NCI-H345 (cell line): ENCODE measurements at places on chromosomes 3 and 15.

DNA sequence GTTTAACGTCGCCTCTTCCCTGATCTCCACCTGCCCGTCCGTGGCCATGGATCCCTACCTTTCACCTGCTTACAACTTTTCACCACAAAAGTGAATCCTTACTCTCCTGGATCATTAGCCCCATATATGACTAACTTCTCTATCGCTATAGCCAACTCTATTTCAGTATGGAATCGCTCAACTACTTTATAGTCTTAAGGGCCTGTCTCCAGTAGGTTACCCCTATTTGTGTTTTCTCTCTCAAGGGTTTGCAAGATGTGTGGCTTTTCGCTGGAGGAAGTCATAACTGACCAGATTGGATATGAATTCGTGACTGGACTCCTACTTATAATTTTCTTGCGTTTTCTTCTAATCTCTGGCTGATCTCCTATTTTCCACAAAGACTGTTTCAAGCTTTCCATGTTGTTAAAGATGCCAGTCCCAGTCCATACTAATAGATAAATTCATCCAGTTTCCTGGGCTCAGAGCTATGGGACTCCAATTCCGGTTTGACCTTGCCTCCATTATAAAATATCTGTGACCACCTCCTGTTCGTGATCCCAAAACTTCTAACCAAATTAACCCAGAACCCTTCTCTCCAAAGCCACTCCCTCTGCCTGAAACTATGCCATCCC, 1.3 kb upstream of the STAG1 start:
- no peak for DNase-seq

DNA sequence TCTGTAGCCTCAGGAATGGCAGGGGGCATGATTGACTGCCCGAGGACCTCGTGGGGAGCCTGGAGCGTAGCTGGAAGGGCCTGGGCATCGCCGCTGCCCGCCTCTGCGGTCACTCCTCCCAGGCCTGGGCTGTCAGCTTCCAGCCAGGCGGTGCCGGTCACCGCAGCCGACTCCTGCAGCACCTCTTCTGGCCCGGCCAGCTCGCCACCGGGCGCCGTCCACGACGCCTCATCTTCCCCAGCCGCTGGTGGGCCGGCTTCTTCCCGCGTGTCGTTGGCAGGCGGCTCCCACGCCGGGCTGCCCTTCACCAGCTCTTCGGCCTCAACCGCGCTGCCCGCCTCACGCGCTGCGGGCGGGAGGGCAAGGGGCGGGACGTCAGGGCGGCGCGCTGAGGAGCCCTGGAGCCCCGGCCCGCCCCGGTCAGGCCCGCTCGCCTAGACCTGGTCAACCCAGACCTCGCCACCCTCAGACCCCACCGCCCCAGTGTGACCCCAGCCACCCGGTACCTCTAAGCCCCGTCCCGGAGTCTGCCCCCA, 1.0 kb downstream of the CSPG5 start:
- no peak for DNase-seq

GRCh38 chr3:175940881-175941280, 1081.7 kb downstream of the NAALADL2 start:
- DNase-seq, result no peak

DNA sequence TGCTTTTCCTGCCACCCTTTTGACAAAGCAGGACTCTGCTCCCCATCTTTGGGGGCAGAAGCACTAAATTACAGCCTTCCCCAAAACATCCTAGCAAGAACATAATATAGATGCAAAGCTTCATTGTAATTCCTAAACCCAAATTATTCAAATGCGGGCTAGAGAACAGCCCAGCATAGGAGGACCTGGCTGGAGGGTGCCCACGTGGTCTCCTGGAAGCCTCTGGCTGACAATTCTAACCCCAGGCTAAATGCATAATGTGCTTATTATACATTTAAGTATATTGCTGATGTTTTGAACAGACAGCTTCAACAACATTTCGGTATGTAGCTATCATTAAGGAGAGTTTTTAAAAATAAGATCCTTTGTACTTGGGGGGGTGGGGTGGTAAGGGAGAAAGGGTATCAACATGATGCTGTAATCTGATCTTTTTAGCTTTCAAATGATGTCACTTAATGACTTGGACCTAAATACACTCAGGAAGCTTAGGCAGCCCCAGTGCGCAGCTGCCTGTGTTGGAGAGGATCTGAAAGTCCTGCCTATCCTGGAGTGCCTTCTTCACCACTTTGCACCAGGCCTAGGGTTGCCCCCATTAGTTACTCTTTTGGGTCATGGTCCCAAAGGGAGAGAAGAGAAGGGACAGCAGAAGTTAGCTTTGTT, 57.2 kb upstream of the USP3 start:
- peak; percentile 61 for DNase-seq

DNA sequence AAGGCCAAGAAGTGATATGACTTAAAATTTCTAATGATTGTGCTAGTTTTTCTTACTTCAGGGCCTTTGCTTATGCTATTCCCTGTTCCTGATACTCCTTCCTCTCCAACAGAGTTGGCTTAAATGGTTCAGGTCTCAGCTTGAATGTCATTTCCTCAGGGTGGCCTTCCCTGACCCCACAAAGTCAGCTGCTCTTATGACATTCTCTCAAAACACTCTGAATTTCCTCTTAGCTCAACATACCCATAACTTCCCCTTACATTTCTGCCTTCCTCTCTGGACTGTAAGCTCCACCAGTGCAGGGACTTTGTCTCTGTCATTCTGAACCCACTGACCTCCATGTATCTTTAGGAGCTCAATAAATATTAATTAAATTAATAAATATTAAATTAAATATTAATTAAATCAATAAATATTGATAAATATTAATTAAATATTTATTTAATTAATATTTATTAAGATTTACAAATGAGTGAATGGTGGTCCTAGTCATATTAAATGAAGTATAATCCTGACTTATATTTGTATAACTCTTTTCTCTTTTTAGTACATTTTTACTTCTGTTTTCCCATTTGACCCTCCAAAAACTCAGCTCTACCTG, 17.9 kb upstream of the TMCC1 start:
- DNase-seq, result no peak

DNA sequence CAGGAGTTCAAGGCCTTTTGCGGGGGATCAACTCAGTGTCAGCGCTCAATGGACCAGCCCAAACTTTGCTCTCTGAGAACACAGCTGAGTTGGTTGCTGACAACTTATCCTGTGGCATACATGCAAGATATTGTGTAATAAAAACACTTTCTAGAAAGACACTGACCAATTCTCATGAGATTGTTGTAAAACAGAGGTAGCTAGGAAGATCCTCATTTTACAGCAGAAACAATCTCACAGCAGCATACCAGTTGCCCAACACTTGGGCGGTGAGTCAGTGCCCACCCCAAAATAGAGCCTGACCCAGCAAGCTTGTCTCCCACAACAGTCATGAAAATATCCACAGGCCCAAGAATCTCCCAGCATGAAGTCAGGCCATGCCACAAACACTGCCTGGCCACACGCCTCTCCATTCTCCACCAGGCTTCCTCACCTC, 18.2 kb downstream of the KLHL6 start:
- DNase-seq, result no peak

- no peak for DNase-seq
These were observed 6.4 kb upstream of the FAM219B start for GRCh38 chr15:74913041-74913440.

DNA sequence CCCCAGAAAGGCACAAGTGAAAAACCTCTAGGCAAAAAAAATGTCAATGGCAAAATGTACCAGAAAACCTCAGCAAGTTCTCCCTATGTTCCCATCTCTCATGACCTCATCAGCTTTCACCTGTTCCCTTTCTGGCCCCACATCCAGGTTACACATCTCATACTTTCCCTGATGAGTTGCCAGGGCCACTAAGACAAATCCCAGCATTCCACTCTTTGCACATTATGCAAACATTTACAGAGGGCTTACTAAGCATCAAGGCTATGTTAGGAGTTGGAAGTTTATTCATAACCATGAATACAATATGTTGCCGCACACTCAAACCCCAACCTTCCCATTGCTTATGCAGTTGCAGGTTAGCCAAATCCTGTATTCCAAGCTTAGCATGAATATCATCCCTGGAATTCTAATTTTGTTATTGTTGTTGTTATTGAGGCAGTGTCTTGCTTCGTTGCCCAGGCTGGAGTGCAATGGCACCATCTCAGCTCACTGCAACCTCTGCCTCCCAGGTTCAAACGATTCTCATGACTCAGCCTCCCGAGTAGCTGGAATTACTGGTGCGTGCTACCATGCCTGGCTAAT, 129.3 kb upstream of the UBE2E2 start:
- DNase-seq, result no peak

- DNase-seq, result no peak
These were observed 178.8 kb downstream of the CNTN3 start for GRCh38 chr3:74435631-74436030.

DNA sequence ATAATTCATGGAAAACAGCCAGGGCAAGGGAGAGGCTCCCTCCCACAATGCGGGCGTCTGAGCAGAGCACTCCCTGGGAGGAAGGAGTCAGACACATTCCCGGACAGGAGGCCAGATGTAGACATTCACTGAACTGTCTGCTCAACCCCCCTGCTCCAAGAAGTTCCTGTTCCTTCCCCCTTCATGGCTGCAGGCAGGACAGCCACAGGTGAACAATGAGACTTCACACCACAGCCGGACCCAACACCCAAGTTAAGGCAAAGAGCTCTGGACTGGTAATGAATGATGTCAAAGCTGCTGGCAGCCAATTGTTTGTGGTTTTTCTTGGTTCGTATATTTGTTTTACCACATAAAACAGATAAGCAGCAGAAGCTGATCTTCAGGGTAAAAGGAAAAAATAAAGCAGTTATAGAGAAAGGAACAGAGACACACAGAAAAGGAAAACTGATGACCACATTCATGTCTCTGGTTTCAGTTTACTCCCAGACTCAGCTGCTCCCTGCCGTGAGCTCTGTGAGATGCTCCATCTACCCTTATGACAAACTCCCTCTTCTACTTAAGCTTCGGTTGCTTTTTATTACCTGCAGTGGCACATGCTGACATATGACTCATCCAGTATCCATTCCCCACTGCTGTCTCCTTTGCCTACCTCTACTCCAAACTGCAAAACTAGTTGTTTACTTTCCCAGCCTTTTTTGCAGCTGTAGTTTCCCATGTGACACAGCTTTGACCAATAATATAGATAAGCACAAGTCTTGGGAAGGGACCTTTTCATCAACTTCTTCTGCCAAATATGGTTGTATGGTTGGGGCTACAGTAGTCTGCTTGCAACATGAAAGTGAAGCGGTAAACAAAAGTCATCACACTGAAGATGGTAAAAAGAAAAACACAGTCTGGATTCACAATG, 33.1 kb downstream of the DZIP1L start:
- peak; percentile 50 for DNase-seq

GRCh38 chr3:190514413-190515153, 698 bp downstream of the IL1RAP start:
- no peak for DNase-seq

GRCh38 chr3:189304465-189305351, 132.9 kb downstream of the TPRG1 start:
- peak; percentile 97 for DNase-seq

- no peak for DNase-seq
These were observed 357.1 kb upstream of the PROK2 start for GRCh38 chr3:72142028-72142427.

DNA sequence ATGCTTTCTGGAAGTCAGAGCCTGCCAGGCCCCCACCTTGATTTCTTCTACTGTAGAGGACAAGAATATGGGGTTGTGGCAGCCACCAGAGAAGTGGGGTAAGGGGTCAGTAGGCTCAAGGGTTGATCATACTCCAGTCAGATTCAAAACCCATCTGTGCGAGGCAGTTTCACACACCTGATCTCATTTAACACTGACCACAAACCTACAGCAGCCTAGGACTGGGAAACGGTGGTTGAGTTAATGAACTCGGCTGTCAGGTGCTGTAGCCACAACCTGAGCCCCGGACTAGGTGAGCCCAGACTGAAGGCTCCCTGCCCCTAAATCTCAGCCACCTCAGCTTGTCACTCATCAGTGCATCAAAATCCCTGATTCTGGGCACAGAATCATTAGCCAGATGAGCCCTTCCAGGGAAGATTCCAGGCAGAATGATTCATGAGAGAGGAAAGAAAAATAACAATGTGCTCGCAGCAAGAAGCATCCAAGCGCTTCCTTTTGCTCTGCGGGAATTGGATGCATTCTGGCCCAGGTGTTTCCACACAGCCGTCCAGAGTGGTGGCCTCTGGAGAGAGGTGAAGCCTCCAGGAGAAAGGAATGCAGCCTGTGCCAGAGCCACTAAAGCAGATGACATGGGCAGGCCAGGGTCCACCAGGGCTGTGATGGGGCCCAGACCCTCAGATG, 102.1 kb downstream of the SRGAP3 start:
- no peak for DNase-seq

- no peak for DNase-seq
These were observed 7.5 kb downstream of the CMSS1 start for GRCh38 chr3:99825004-99825640.

- peak; percentile 65 for DNase-seq
These were observed 192.6 kb upstream of the LYSMD4 start for GRCh38 chr15:99925661-99926461.

DNA sequence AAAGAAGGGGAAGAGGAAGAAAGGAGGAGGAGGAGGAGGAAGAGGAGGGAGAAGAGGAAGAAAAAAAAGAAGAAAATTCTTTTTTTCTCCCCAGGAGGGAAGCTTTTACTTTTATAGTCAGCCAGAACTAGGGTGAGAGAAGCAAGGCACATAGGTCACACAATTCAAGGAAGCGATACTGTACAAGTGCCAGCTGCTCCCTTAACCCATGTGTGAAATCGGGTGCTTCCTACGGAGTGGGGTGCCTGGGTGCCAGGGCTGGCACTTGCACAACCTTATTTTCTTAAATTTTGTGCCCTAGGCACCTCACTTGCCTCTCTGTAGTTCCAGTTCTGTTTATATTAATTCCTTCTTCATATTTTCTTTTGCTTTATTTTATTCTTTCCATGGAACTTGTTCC, 150.4 kb downstream of the LIPC start:
- no peak for DNase-seq

DNA sequence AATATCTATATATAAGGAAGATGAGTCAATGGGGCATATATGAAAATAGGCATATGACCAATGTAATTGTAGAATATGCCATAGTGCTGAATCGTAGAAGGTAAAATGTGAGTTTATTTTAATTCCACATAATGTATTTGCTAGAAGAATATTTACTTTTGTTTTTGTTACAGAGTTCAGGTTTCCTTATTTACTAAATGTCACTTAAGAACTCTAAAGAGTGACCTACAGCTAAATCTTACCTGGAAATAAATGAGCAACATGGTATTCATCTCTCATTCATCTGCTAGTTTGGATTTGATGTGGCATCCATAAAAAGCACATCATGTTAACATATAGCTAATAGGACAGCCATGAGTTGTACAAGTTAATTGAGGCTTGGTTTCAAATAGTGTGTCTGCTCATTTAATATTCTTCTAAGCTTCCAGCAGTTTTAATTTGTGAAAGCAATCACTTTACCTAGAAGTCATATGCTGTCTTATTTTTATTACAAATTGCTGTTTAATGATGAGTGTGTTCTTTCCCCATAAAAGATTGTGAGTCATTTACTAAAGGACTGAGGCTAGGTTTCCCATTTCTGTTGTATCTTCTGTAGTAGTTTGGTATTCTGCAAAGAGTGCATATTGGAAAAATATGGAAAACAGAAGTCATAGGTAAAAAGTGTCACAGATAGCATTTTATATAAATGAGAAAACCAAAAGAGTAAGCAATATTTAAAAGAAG, 222.1 kb upstream of the POU1F1 start:
- DNase-seq, result no peak
